GF-D8 (cell line): ENCODE measurements at places on chromosomes 13 and 19.

- no peak for DNase-seq
These were observed 1.3 kb downstream of the TNNT1 start for GRCh38 chr19:55147545-55148251.

GRCh38 chr13:69389899-69390298, 717.7 kb upstream of the ATXN8OS start:
- peak; percentile 45 for DNase-seq

GRCh38 chr19:40630571-40631160, 29.5 kb downstream of the LTBP4 start:
- DNase-seq: no peak

GRCh38 chr19:17049711-17050280, 23.2 kb upstream of the CPAMD8 start:
- DNase-seq: no peak

DNA sequence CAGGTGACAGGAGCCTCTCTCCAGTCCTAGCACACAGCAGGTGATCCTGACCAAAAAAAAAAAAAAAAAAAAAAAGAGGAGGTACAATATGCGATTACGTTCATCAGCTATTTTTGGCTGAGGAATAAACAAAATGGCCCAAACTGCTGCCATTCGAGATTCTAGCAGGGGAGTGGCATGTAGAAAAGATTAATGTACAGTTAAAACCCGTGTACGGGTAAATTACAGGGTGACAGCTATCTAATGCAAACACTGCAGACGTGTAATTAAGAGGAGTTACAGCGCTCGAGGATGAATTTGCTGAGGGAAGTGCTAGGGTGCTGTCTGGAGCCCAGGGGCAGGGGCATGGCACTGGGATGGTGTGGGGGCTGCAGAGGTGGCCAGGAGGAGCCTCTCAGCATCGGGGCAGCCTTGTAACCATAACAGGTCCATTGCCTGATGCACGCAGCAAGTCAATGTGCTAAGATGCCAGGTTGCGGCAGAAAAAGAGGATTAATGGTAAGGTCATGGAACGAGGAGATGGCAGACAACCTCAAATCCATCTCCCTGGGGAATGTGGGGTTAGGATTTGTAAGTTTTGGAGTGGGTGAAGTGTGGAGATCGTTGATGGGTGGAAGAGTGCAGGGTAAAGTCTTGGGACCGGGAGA, 17.4 kb downstream of the CHST8 start:
- DNase-seq: no peak

DNA sequence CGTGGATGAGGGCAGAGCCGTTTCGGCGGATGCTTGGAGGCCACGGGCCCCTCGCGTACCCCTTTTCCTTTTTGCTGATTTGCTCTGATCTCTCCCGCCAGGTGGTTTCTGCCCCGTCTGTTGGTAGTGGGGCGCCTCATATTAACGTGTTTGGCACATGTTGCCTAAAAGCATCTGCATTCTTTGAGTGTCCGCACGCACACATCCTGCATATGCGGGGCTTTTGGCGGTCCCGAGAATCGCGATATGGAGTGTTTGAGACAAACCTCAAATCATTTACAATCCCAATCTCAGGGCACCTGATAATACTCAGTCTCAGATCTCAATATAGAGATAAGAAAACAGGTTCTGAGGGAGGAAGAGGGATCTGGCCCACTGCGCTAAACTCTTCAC, 809 bp downstream of the U2AF2 start:
- no peak for DNase-seq

GRCh38 chr13:74201530-74201929, 67.3 kb upstream of the KLF12 start:
- DNase-seq: no peak

- DNase-seq: no peak
These were observed 7.8 kb downstream of the ACTN4 start for GRCh38 chr19:38655148-38655824.

DNA sequence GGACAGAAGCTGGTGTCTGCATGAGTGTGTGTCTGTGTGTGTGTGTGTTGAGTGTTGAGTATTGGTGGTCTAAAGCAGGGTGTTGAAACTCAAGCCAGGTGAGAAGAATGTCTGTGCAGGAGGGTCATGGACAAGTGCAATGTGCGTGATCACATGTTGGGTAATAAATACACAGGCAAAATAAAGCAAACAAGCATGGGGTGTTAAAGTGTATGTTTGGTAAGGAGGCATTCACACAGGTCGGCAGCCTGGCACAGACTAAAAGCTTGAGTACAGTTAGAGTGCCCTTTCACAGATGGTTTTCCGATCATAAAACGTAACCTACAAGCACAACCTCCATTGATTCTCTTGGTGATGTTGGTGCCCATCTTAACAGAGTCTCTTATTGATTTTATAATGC, 476.9 kb upstream of the KLHL1 start:
- no peak for DNase-seq

GRCh38 chr13:113656003-113656588, 1.9 kb downstream of the ATP4B start:
- DNase-seq: no peak

GRCh38 chr13:101512650-101513049, 60.2 kb downstream of the ITGBL1 start:
- DNase-seq: no peak
